NCI-H1092 (cell line): ENCODE measurements at places on chromosomes 1 and 21.

GRCh38 chr1:77536813-77537212, 145.6 kb downstream of the ZZZ3 start:
- DNase-seq, result no peak

GRCh38 chr1:207941665-207942064, 30.7 kb upstream of the CD34 start:
- no peak for DNase-seq

DNA sequence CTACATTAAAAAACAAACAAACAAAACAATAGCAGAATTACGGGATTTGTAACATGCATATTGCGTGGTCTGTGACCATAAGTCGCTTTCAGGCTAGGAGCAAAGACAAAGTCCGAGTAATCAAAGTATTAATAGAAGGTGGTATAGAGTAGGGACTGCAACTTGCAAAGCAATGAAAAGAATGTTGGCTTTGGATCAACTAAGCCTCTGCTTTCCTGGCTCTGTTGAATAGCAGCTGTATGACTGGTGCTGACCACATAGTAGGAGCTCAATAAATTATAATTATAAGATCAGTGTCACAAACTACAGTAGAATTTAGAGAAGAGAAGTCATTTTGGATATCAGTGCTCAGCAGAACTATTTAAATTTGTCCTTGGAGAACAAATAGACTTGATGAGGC, 586.4 kb downstream of the DPYD start:
- no peak for DNase-seq

DNA sequence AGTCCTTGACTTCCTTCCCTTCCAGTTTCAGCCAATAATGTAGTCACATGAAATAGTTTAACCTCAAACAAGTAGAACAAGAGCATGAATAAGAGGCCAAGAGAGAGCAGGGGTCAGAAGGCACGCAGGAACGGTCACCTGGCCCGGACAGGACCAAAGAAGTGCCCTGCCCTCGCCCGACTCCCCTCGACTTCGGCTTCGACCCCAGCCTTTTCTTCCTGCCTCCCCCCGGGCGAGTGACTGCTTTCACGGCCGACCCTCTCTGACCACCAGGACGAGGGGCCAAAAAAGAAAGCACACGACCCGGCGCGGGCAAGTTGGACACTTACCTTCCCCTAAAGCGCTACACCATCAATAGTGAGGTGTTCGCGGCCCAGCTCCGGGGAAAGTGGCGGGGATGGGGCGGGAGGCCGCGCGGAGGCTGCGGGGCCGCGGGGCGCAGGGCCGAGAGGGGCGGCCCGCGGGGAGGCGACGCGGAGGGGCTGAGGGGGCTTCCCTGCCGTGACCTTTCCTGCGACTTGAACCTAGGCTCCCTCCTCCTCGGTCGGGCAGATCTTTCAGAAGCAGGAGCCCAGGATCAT, 519 bp downstream of the RERE start:
- DNase-seq, result no peak

GRCh38 chr1:197933647-197934046, 16.5 kb downstream of the LHX9 start:
- no peak for DNase-seq

- DNase-seq, result no peak
Measured at GRCh38 chr1:3902571-3903091, 2.6 kb upstream of the C1orf174 start.

- no peak for DNase-seq
Measured at GRCh38 chr21:46626536-46626935, 8.9 kb upstream of the PRMT2 start.

DNA sequence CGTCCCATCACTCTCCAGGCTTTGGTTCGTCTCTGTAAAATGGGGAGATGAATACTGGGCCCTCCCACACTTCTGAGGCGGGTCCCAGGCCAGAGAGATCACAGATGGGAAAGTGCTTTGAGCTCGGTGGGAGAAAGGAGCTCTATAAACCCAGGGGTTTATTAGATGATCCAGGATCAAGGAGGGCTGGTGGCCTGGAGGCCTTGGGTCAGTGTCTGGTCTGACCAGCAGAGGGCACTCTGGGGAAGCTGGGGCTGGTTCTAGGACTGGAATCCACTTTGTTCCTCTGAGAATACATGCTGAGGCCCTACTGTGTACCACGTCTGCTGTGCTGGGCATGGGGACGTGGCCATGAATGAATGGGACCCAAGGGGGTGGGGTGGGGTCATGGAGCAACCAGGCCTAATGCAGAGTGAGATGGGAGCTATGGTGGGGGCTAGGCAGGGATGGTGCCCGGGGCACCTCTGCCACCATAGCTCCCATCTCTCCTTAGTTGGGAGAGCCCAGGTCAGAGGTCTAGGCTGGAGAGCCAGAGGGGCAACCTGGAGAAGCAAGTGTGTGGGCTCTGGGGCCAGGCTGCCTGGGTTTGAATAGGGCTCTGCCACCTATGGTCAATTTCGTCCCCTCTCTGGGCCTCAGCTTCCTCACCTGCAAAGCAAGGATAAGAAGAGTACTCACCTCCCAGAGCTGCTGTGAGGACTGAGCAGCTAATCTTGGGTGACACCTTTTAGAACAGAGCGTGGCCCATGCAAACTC, 9.0 kb upstream of the FAM131C start:
- no peak for DNase-seq

DNA sequence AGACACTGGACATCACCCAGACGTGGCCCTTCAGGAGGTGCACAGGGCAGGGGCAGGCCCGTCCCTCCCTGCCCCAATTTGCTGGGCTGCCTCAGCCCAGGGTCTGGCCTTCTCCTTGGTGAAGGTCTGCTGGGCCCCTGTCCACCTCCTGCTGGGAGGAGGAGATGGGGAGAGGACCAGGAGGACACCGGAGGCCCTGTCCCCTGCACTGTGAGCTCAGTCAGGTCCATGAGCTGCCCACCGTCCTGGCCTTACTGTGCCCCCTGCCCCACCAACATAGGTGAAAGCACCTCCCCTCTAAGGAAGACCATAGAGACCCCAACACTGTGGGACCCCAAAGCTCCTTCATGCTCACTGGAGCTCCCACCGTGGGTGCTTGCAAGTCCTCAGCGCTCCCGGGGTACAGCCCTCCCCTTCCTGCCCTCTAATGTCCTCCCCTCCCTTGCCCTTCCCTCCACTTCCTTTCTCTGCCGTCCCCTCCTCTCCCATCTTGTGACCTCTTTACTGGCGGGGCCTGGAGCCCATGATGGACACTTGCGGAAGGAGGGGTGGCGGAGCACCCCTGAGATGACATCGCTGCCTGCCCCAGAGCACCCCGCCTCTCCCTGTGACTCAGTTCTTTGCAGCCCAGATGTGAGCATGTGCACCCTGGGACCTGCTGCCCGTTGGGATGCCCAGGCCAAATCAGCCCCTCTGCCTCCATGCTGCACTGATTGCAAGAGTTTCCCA, 4.6 kb downstream of the LRRC3 start:
- DNase-seq, result no peak

- DNase-seq, result no peak
Measured at GRCh38 chr1:200895801-200896530, 1.3 kb downstream of the INAVA start.

- DNase-seq, result no peak
Measured at GRCh38 chr21:34969423-34970166, 79.5 kb downstream of the RUNX1 start.

DNA sequence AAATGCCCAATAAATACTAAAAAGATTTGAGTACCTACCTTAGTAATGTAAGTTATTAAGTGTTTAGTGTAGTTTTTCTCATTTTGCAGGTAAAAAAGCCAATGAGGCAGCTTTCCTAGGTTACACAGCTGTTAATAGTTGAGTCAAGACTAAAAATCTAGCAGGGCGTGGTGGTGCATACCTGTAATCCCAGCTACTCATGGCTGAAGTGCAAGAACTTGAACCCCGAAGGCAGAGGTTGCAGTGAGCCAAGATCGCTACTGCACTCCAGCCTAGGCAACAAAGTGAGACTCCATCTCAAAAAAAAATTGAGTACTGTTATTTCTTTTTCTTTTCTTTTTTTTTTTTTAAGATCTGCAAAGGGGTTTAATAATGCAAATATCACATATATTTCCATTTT, 7.7 kb downstream of the YBX1 start:
- DNase-seq, result no peak
